ENCODE measurements at places on chromosomes 12 and 14.

DNA sequence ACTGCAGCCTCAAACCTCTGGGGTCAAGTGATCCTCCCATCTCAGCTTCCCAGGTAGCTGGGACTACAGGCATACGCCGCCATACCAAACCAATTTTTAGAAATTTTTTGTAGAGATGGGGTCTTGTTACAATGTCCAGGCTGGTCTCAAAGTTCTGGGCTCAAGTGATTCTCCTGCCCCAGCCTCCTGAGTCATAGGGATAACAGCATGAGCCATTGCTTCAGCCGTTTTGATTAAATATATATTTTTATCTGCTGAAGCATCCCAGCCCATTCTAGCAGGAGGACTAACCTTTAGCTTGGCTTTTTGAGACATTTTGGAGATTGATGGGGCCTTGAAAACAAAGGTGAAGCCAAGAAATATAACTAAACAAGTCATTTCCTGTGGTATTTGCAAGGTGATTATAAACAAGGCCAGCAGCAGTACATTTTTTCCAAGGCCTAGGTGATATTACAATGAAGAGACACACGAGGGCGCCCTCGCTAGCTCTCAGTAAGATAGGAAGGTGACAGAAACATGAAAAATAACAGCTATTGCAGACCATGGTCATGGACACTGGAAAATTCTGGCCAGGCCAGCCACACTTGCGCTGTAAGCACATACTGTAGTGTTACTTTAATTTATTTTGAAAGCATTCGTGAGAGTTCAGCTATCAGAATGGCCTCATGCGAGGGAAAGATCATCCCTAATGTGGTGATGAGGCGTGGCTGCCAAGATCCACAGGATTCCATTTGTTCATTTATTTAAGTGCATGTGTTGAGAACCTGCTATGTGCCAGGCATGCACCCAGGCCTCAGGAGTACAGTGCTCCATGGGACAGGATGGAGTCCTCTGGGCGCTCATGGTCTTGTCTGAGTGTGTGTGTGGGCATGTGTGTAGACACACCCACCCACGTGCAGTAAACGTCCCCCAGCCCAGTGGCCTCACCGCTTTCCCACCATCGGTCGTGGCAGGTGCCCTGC, 63.5 kb downstream of the DGLUCY start:
- H3K36me3 ChIP-seq: peaks cover 62% of the 10 kb centered on the region
- H3K27ac ChIP-seq: peak overlapping the region; percentile 19
- H3K4me1 ChIP-seq: peaks cover 8% of the 10 kb centered on the region
- no peaks in the 10 kb centered on the region for H3K27me3 ChIP-seq
- DNase-seq: peak; percentile 78
- no peak overlapping the region for H3K4me3 ChIP-seq

- no peaks in the 10 kb centered on the region for H3K36me3 ChIP-seq
- no peak overlapping the region for H3K4me3 ChIP-seq
Observed at GRCh38 chr14:96126339-96126782, 78.3 kb upstream of the BDKRB2 start.

DNA sequence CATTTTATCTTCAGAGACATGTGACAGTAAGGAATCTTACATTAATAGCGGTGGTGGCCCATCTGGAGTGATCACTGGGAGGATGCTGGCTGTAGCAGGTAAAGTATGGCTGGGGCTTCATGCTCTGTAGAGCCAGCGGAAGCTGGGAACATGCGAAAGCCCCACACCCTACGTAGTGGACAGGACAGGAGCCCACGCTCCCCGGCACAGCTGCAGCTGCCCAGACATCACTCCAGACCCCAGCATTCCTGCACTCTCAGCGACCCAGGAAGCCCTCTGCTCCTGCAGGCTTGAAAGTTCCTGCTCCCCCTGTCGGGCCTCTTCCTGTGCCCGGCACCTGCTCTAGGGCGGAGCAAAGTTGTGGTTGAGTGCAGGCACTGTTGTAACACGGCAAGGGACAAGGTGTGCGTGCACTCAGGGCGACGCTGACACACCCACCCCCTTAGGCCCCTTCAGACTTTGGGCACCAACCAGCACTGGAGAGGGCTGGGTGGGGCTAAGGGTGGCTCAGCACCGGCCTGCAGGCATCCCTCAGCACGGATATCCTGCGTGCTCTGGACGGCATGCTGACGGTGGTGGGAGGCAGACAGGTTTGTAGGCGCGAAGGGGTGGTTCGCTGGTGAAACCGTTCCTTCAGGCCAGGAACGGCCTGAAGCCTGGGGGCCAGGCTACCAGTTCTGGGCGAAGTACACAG, 568.3 kb downstream of the FSCB start:
- no peaks in the 10 kb centered on the region for H3K36me3 ChIP-seq
- no peak overlapping the region for H3K4me3 ChIP-seq
- no peaks in the 10 kb centered on the region for H3K27me3 ChIP-seq
- H3K27ac ChIP-seq: no peak overlapping the region
- DNase-seq: no peak

DNA sequence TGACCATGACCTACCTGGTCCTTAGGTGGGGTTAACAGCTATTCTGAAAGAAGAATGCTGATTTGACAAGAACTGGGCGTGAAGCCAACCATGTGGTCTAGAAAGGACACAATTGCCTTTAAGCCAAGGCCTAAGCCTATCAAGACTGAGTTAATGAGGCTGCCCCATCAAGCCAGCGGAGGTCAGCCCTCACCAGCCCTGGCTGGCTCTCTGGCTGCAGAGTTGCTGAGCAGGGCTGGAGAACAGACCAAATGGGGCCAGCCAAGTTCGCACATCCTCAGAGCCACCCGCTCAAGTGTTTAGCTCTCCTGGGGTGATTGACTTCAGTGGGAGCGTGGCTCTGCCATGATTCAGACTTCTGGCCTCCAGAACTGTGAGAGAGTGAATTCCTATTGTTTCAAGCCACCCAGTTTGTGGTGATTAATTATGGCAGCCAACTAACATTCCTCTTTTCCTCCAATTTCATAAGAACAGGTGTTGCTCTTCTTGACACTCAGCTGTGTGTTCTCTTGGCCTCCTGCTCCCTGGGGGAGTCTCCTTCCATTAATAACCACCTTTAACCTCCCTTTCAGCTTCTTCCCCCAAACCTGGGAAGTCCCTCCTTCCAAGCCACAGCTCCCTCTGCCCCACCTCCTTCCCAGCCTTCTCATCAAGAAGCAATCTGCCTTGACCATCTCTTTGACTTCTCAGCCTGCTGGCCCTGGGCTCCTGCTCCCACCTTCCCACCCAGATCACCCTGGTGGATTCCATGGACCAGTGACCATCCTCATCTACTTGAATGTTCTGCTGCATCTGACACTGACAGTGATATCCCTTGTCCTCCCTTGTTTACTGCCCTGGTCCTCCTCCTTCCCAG, 5.3 kb upstream of the SERPINA5 start:
- H3K4me1 ChIP-seq: no peaks in the 10 kb centered on the region
- DNase-seq: no peak
- no peak overlapping the region for H3K27ac ChIP-seq
- H3K4me3 ChIP-seq: no peak overlapping the region
- H3K27me3 ChIP-seq: no peaks in the 10 kb centered on the region
- H3K36me3 ChIP-seq: no peaks in the 10 kb centered on the region

- peak overlapping the region; percentile 84 for H3K4me3 ChIP-seq
- peaks cover 32% of the 10 kb centered on the region for H3K4me1 ChIP-seq
- peak; percentile 10 for DNase-seq
- peaks cover 6% of the 10 kb centered on the region for H3K36me3 ChIP-seq
- no peaks in the 10 kb centered on the region for H3K27me3 ChIP-seq
- peak overlapping the region; percentile 80 for H3K27ac ChIP-seq
Observed at GRCh38 chr12:105235281-105235731, 668 bp downstream of the APPL2 start.

- DNase-seq: no peak
- H3K4me1 ChIP-seq: no peaks in the 10 kb centered on the region
- H3K36me3 ChIP-seq: no peaks in the 10 kb centered on the region
Observed at GRCh38 chr12:117421987-117422386, 60.6 kb upstream of the NOS1 start.

DNA sequence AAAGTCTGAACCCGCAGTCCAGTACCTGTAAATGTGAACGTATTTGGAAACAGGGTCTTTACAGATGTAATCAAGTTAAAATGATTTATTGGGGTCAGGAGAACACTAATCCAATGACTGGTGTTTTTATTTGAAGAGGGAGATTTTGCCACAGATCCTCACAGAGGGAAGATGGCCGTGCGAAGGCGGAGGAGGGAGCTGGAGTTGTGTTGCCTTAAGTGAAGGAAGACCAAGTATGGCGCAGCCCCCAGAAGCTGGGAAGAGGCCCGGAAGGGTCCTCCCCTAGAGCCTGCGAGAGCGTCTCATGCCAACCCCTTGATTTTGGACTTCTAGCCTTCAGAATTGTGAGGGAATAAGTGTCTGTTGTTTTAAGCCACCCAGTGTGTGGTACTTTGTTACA, 102.8 kb upstream of the NUDT4 start:
- H3K4me3 ChIP-seq: no peak overlapping the region
- no peak for DNase-seq

- no peak overlapping the region for H3K27ac ChIP-seq
- no peaks in the 10 kb centered on the region for H3K27me3 ChIP-seq
- no peak for DNase-seq
- H3K36me3 ChIP-seq: no peaks in the 10 kb centered on the region
Observed at GRCh38 chr14:66076176-66076575, 410.0 kb upstream of the CCDC196 start.

DNA sequence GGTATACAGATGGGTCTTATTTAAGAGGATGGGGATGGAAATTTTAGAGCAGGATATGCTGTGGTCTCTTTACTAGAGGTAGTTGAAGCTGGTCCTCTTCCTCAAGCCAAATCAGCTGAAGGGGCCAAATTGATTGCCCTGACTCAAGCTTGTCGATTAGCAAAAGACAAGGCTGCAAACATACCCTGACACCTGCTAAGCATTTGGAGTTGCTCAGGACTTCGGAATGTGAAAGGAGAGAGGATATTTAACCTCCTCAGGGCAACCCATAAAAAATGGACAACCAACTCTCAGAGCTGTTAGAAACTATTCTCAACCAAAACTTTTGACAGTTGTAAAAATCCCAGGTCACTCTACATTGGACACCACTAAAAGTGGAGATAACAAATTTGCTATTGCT, 15.6 kb downstream of the PTGDR start:
- no peak for DNase-seq
- H3K27me3 ChIP-seq: no peaks in the 10 kb centered on the region
- no peaks in the 10 kb centered on the region for H3K36me3 ChIP-seq
- no peak overlapping the region for H3K27ac ChIP-seq
- H3K4me3 ChIP-seq: no peak overlapping the region

DNA sequence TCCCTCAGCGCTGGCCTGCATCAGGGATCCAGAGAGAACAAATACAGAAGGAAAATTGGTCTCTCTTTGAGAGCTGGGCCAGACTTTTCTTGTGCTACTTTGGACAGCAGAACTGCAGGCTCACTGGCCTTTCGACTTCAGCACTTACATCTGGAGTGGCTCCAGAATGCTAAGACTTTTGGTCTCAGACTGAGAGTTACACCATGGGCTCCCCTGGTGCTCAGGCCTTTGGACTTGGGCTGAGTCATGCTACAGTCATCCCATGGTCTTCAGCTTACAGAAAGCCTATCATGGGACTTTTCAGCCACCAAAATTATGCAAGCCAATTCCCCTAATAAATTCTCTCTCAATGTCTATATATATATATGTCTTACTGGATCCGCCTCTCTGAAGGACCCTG, 9.0 kb upstream of the CD163 start:
- no peak for DNase-seq
- no peaks in the 10 kb centered on the region for H3K4me1 ChIP-seq
- H3K36me3 ChIP-seq: no peaks in the 10 kb centered on the region

GRCh38 chr12:104964856-104965205, 6.7 kb upstream of the SLC41A2 start:
- peaks cover 8% of the 10 kb centered on the region for H3K27me3 ChIP-seq
- H3K4me1 ChIP-seq: no peaks in the 10 kb centered on the region
- H3K4me3 ChIP-seq: no peak overlapping the region
- no peak overlapping the region for H3K27ac ChIP-seq
- no peak for DNase-seq

- peaks cover 13% of the 10 kb centered on the region for H3K4me1 ChIP-seq
- no peaks in the 10 kb centered on the region for H3K27me3 ChIP-seq
- no peak for DNase-seq
- no peak overlapping the region for H3K27ac ChIP-seq
- no peaks in the 10 kb centered on the region for H3K36me3 ChIP-seq
- no peak overlapping the region for H3K4me3 ChIP-seq
Observed at GRCh38 chr12:68565391-68565903, 45.3 kb upstream of the RAP1B start.

GRCh38 chr14:101963656-101964296, 597 bp upstream of the DYNC1H1 start:
- H3K4me3 ChIP-seq: peak overlapping the region; percentile 6
- peak overlapping the region; percentile 66 for H3K27ac ChIP-seq
- H3K27me3 ChIP-seq: no peaks in the 10 kb centered on the region
- no peak for DNase-seq
- peaks cover 44% of the 10 kb centered on the region for H3K4me1 ChIP-seq
- H3K36me3 ChIP-seq: peaks cover 19% of the 10 kb centered on the region

DNA sequence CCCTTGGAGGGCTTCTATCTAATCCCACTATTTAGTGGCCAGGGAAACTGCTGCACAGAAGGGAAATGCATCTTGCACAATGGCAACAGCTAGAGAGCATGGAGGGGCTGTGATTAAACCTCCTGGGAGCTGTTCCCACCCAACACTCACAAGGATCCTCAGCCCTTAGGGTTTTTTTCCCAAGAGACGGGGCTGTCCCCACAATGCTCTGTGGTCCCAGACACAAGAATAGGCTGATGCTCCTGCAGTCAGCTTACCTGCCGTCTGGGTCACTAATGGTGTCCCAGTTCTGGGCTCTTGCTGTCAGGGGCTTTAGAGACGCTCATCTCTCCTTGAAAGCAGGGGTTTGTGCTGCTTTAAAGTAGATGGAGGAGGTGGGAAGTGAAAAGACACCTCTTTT, 4.6 kb downstream of the SERPINA1 start:
- H3K27ac ChIP-seq: no peak overlapping the region
- DNase-seq: no peak
- H3K4me3 ChIP-seq: no peak overlapping the region
- no peaks in the 10 kb centered on the region for H3K36me3 ChIP-seq

GRCh38 chr14:101875041-101875726, 89.2 kb upstream of the DYNC1H1 start:
- no peaks in the 10 kb centered on the region for H3K27me3 ChIP-seq
- DNase-seq: no peak
- H3K36me3 ChIP-seq: peaks cover 25% of the 10 kb centered on the region
- H3K27ac ChIP-seq: peak overlapping the region; percentile 96
- H3K4me3 ChIP-seq: peak overlapping the region; percentile 50

DNA sequence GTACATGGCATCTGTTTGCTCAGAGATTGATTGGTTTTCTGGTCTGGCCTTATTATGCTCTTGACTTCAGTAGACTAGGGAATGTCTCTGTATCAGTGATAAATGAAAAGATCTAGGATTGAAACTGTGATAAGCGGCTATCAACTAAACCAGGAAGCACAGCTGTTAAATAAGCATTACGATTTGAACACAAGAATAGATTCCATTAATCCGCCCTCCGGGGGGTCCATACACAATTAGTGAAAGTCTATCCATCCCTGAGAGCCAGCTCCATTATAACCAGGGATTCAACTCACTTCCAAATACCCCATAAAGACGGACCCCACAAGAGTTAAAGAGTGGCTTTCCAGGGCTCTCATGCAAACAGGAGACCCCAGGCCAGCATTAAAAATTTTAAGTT, 279.0 kb downstream of the GRIN2B start:
- peaks cover under 1% of the 10 kb centered on the region for H3K27me3 ChIP-seq
- no peak overlapping the region for H3K27ac ChIP-seq
- no peak for DNase-seq
- no peaks in the 10 kb centered on the region for H3K36me3 ChIP-seq
- no peak overlapping the region for H3K4me3 ChIP-seq
- H3K4me1 ChIP-seq: no peaks in the 10 kb centered on the region

All from DND-41 (cell line).